ENCODE measurements at places on chromosomes 1 and 21.
A peak's percentile ranks its signal among the peaks of the same experiment; 100 is the strongest.

GRCh38 chr1:167161242-167161641 lies 59.4 kb upstream of the POU2F1 start:
- DNase-seq, result no peak

- no peak for DNase-seq
Measured at GRCh38 chr1:41800311-41800829, 118.4 kb downstream of the HIVEP3 start.

DNA sequence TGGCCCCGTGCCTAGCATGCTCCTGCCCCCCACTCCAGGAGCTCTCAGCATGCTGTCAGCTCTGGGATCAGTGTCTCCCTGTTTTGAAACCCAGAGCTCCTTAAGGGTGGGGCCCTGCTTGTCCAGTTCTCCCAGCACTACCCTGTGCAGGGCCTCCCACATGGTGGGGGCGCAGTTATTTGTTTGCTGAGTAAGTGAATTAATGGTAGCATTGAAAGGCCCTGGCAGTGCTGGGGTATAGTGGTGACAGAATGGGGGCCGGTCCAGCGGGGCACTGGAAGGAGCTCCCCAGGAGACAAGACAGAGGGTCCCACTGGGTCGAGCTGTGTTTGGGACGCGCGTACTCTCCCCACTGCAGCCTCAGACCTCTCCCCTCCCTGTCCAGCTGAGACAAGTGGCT lies 99.9 kb downstream of the NPHP4 start:
- no peak for DNase-seq

- DNase-seq, result no peak
Measured at GRCh38 chr1:213466541-213466940, 415.5 kb downstream of the RPS6KC1 start.

- peak; percentile 88 for DNase-seq
Measured at GRCh38 chr1:53511933-53512806, 53.0 kb downstream of the DMRTB1 start.

DNA sequence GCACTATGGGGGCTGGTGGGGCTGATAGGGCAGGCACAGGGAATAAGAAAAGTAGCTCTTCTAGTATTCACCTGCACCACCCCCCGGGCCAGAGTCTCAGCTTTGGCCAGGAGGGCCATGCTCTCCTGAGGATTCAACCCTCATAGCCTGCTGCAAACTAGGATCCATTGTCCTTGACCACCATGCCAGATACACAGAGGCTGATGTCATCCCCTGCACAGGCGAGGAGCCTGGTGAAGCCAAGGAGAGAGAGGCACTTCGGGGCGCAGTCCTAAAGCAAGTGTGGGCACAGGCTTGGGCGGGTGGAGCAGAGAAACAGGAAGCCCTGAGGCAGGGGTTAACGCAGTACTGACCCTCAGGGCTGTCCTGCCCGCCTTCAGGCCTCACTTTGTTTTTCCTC lies 29.5 kb downstream of the TMEM53 start:
- no peak for DNase-seq

GRCh38 chr1:206583707-206584648 lies 28.3 kb downstream of the EIF2D start:
- peak; percentile 81 for DNase-seq

DNA sequence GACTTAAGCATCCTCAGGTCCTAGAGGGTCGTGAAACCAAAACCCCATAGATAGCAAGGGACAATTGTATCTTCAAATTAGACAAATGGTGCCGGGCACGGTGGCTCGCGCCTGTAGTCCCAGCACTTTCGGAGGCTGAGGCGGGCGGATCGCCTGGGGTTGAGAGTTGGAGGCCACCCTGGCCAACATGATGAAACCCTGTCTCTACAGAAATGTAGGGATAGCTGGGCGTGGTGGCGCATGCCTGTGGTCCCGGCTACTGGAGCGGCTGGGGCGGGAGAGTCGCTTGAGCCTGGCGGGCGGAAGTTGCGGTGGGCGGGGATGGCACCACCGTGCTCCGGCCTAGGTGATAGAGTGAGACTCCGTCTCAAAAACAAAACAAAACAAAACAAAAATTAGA lies 780.6 kb downstream of the BRINP3 start:
- DNase-seq, result no peak

DNA sequence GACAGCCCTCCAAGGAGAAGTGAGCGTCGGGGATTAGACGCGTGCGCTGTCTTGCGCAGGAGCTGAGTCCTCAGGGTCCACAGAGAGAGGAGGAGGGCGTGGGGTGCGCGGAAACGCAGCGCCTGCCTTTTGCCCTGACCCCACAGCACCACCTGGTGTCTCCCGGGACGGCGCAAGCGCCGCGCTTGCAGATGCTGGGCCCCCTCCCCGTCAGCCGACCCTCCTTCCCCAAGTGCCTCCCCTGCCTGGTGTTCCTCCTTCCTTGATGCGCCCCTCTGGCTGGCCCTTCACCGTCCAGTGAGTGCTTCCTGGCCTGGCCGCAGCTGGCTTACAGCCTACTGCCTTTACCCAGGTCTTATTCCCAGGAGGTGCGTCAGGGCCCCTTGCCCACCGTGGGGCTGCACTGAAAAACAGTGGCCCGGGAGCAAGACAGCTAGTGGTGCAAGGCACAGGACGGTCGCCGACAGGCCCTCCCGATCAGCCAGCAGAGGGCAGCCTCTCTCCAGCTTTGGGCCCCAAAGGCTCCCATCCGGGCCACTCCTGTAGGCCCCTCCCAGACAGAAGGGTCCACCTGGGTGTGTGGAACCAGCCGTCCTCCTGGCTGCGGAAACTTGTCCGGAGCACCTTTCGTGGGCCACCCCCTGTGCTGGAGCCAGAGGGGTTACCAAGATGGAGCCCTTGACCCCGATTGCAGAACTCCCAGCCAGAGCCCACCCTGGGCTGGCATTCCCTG lies 12.9 kb upstream of the PHLDA3 start:
- peak; percentile 54 for DNase-seq

DNA sequence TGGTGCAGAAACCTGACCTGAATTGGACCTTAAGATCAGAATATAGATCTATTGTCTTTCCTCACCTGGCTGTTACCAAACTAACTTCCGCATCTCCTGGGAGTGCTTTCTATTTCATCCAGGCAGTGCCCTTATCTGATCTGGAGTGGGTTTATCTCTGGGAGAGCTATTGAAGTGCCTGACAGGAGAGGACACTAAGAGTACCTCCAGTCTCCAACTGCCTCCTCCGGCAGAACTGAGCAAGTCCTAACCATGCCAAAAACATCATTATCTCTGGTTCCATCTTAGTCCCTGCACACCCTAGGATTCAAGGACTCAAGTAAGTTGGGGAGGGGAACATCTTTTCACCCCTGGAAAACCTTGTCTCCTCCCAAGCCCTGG lies 12.4 kb upstream of the KCNJ15 start:
- DNase-seq, result no peak

DNA sequence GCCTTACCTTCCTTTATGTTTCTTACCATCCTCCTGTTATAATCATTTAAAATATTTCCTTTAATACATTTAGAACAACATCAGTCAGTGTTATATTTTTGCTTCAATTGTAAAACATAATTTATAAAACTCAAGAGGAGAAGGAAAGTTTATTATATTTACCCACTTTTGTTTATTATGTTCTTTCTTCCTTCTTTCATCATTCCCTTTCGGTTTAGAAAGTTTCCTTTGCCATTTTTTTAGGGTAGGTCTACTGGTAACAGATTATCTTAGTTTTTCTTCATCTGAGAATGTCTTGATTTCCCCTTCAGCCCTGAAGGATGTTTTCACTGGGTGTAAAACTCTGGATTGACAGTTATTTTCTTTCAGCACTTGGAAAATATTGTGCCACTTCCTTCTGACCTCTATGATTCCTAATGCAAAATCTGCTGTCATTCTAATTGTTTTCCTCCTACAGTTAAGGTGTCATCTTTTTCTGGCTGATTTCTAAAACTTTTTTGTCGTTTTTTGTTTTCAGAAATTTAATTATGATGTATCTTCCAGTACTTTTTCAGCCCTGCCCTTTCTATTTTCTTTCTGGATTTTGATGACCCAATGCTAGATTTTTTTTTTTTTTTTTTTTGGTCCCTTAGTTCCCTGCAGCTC lies 25.0 kb downstream of the PTPN22 start:
- no peak for DNase-seq

- no peak for DNase-seq
Measured at GRCh38 chr1:32104127-32104526, 3.7 kb upstream of the KPNA6 start.

- no peak for DNase-seq
Measured at GRCh38 chr1:51675177-51675780, 58.4 kb downstream of the OSBPL9 start.

- DNase-seq, result no peak
Measured at GRCh38 chr21:20627594-20627993, 370.6 kb upstream of the NCAM2 start.

- DNase-seq, result no peak
Measured at GRCh38 chr1:44985747-44986359, 542 bp downstream of the EIF2B3 start.

- no peak for DNase-seq
Measured at GRCh38 chr1:20735581-20736111, 3.1 kb upstream of the SH2D5 start.

DNA sequence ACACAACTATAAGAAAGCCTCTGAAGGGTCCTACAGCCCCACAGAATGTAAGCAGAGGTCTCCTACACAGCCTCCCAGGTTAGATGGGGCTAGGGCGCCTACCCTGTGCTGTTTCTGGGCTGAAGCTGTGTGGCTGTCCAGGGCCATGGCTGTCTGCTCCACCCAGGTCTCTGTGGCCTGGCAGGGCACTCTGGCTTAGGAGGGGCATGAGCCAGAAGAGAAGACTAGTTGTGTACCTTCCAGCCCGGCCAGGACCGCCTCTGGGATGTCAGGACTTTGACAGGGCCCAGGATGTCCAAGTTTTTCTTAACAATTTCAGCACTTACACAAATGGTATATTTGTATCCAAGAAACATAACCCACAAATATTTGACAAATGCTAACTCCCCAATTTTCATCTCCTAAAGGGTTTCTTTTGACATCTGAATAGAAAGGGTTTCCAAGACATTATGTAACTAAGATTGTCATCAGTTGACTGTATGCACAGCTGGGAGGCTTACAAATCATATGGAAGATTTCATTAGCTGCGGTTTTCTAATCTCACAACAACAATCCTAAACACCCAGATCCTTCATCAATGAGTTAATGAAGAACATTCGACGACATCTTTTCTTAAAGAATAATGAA lies 80.5 kb downstream of the HSF2BP start:
- no peak for DNase-seq
